ENCODE measurements at places on chromosomes 4 and X.

DNA sequence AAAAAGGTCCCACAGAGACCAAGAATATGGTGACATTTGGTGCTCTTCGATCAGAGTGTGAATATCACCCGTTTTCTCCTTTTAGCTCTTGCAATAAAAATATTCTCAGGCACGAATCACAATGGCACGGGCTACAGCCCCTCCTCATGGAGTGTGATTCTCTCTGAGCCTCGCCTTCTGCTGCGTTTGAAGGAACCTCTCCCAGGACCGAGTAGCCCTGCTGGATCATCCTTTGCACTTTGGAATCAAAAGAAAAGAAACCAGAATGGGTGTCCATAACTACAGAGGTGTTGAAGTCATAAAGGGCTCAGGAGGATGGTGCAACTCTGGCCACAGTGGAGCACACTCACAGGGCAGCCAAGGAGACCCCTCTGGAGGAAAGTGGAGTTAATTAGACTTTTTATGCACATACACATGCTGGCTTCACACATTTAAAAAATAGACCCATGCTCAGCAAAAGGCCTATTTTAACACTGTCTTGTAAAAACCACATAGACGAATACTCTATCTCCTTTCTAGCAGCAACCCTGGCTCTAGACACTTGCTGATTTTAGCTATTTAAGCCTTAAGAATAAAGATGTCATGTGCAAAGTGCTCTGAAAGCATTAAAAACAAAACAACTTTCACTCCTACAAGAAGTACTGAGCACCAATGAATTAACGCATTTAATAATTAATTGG lies 19.1 kb downstream of the MAML3 start:
- DNase-seq: no peak

- DNase-seq: no peak
Observed at GRCh38 chr4:104494185-104494584, 509 bp downstream of the CXXC4 start.

DNA sequence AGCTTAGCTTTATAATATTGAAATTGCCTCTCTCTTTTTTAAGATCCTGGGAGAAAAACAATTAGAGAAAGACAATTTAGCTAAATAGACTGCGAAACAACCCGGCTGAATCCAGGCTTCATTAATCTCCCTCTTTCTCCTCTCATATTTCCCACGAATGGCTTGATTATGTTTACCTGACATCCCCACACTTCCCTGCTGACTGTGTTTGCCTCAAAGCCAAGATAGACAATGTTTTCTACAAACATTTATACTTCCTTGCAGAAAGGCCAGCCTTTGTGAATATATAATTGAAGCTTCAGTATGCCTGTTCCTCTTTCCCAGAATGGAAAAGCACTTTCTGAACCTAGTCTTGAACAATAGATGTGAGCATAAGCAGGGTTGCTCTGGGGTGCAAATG lies 566.8 kb downstream of the PDHA2 start:
- DNase-seq: no peak

GRCh38 chr4:37835031-37835430 lies 8.5 kb downstream of the PGM2 start:
- DNase-seq: no peak

GRCh38 chrX:71298119-71298518 lies 3.4 kb upstream of the ITGB1BP2 start:
- DNase-seq: no peak

- no peak for DNase-seq
Observed at GRCh38 chr4:26484516-26484915, 5.8 kb downstream of the CCKAR start.

DNA sequence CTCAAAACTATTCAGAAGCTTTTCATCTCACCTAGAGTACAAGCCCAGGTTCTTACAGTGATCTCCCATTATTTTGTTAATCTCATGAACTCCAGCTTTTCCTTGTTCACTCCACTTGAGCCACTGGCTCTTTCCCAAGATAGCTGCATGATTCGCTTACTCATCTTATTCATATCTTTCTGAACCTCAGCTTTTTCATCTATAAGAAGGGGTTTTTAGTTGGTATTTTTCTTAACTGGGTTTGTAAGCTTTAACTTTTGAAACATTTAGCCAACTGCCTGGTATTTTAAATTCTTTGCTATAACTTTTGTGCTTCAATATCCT lies 24.0 kb downstream of the GIMD1 start:
- no peak for DNase-seq

DNA sequence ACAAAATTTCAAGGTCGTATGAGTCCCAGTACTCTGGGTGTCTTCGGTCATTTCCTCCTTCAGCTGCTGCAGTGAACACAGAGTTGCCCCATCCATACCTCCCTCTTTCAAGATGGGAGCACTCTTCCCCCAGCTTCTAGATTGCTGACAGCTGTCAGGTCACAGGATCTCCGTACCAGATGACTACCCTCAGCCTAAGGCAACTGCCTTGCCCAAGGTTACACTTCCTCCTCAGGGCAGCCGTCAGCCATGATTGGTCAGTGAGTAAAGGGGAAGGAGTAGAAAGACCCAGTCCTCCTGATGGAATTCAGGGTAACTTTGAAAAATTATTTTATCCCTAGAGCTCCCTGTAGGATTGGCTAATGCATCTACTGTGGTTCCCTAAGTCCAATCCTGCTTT lies 81.6 kb downstream of the NAF1 start:
- DNase-seq: no peak

DNA sequence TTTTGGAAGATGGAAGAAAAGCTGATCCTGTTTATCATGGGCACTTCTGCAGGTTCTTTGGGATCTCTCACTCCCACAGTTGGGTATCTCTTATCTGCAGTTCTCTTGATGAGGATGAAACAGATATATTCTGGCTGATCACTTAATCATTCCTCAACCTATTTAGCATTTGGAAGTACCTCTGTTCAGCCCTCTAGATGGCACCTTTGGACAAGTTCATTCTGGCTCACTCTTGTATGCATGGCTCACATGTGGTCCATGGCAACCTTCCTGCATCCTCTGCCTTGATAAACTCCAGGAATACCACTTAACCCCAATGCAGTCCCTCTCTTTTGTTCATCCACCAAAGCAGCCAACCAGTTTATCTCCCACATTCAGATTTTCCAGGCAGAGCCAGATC lies 74.2 kb downstream of the SMARCA5 start:
- no peak for DNase-seq

GRCh38 chr4:8867624-8868320 lies 3.9 kb downstream of the HMX1 start:
- DNase-seq: peak; percentile 80

DNA sequence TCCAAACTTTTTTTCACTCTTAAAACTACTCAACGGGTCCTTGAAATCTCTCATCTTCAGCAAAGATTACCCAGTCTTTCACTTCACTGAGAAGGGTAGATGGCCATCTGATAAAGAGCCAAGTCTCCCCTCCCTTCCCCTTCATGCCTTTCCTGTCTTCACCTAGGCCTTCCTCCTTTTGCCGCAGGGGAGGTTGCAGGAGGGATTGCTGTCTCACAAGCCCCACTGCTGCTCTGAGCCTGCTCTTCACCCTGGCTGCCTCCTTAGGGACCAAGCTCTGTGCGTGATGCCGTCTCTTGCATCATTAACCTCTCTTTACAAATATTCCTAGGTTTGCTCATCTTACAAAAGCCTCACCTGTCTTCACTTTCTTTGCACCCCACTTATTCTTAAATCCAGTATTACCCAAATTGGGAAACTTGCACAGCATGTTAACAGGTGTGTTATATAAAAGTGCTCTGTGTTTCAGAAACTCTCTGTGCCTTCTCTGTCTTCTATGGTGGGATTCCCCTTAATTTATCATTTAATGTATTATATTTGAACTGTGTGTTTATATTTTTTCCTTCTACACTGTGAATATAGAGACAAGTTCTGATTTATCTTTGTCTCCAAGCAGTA lies 3.8 kb downstream of the ZFX start:
- peak; percentile 59 for DNase-seq

DNA sequence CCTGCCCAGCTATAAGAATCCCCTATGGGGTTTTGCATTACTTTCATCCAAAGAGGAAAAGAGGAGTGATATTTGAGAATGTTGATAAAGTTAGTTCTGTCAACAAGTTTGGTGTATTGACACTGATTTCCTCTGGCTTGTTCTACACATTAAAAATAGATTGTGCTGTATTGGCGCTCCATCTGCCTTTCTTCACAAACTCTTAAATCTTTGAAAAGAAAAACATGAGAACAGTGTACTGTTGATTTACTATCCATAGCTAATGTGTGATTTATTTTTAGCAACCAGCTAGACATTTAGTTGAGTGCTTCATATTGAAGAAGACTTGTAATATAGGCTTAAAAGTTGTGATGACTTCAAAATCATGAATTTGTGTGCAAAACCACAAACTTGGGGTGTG lies 261.2 kb upstream of the ANKRD50 start:
- no peak for DNase-seq

DNA sequence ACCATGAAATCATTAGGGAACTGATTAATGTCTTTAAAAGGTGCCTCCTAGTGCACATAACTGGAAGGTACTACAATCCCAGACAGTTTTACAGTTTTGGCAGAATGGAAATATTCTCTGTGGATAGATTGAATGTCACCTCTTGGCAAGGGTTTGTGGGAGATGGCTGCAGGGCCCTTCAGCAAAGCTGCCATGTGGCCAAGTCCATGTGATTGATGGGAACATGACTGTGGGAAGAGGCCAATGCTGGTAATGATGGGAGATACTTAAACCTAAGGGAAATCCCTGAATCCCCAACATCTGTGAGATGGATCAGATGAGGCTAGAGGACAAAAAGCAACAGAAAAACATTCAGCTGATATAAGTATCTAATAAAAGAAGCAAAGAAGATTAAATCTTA lies 493.7 kb downstream of the MAGEE1 start:
- no peak for DNase-seq
